ENCODE measurements at places on chromosomes 12 and 14. TPM values are rescaled to one million over a fixed set of nuclear protein-coding genes. Genes with fewer than 3 reads are reported as not detected.

Gene CACNA2D4
- 2.0 TPM for total RNA-seq

Gene DNAJC22
- 40.6 TPM for total RNA-seq

DNA sequence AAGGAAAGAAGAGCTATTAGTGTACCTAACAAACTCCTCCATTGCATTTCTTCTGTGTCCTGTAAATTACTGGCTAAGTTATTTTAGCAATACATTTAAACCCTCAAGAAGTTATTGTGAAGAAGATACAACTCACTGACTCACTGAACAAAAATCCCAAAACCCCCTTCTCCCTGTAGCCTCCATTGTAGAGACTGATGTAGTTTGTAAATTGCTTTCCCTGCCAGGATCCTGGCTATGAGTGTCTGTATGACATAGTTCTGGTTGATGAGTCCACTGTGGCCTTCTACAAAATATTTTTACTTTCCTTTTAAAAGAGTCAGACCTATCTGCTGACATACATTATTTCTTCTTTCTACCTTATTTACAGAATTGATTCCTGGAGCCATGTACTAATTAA, 155.6 kb downstream of the SLC6A15 start:
- DNase-seq, result no peak

GRCh38 chr14:47040550-47040949, 389.0 kb upstream of the RPL10L start:
- peak; percentile 34 for DNase-seq

DNA sequence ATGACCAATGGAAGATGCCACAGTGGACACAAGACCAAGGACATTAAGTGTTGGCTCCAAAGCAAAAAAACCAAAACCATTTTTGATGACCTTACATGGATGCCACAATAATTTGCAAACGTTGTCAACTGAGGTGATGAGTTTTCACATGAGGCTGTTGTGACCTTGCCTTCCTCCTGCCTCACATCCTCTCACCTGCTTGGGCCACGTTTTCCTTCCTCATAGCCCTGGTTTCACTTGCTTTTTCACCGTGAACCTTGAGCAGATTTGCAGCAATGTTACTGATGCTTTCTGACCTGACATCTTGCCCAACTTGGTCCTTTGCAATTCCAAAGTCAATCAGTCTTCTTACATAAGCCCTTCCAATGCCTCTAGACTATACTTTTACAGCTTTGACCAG, 3.7 kb downstream of the KRT6B start:
- no peak for DNase-seq

DNA sequence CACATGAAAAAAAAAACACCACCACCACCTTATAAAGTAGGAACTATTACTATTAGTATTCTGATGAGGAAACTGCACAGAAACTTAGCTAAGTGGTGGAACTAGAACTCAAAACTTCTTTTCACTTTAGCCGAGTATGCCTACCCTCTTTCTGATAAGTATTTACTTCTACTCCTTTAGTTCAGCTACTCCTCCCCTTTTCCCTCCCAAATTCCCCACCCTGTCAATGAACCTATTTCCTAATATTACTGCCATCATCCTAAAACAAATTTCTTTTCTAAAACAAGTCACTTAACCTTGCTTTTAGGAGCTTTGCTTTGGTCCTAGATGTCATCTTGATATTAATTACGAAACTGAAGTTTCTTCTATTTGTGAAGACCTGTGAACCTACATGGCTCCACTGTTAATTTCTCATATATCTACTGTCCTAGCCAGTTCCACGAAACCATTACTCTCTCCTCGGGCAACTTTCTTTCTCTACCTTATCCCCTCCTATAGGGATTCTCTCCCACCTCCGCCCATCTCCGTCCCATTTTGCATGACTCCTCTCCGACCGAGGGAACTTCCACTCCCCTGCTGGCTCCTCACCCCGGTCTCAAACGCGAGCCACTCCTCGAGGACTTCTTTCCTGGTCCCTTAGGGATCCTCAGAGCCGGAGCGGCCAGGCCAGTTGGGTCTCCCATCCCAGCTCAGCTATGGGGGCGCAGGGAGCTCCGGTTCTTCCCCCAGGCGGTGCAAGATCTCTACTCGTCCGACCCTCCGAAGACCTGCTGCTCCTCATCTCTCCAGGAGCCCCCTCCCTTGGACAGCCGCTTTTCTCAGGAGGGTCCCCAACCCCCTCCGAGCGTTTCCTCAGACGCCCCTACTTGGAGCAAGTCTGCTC, 1.1 kb downstream of the NUMB start:
- peak; percentile 55 for DNase-seq

- peak; percentile 84 for DNase-seq
Measured at GRCh38 chr14:100486025-100486828, 101.0 kb downstream of the BEGAIN start.

DNA sequence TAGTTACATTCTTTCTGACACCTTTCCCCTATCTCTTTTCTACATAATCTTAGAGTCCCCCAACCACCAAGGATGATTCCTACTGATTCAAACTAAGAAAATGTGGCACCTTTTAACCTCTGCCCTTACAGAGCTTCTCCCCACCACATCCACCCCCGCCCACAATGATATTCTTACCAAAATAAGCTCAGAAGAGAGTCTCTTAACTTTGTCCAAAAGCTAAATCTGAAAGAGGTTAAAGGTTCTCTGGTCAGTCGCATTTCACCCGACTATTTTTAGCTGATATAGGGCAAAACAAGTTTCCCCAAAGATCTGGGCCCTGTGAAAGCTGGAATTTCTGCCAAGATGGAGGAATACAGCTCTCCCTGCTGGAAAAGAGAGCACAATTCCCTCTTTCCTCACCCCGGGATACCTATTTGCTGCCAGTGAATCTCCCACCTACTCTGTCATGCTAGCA, 128.6 kb downstream of the ZFP36L1 start:
- no peak for DNase-seq

- no peak for DNase-seq
Measured at GRCh38 chr14:77061630-77062257, 33.2 kb upstream of the IRF2BPL start.

- DNase-seq, result no peak
Measured at GRCh38 chr14:22552827-22553076, 36.3 kb downstream of the DAD1 start.

Measured in Caco-2 (cell line).